Jurkat, Clone E6-1 (cell line): ENCODE measurements at places on chromosomes 11 and 22.
A peak's percentile ranks its signal among the peaks of the same experiment; 100 is the strongest.

- DNase-seq = no peak
Observed at GRCh38 chr11:9020916-9021315, 17.1 kb upstream of the NRIP3 start.

- DNase-seq = no peak
Observed at GRCh38 chr11:1271002-1271401, 38.4 kb downstream of the TOLLIP start.

GRCh38 chr22:21450858-21451353 lies 16.3 kb upstream of the TMEM191C start:
- DNase-seq = no peak

DNA sequence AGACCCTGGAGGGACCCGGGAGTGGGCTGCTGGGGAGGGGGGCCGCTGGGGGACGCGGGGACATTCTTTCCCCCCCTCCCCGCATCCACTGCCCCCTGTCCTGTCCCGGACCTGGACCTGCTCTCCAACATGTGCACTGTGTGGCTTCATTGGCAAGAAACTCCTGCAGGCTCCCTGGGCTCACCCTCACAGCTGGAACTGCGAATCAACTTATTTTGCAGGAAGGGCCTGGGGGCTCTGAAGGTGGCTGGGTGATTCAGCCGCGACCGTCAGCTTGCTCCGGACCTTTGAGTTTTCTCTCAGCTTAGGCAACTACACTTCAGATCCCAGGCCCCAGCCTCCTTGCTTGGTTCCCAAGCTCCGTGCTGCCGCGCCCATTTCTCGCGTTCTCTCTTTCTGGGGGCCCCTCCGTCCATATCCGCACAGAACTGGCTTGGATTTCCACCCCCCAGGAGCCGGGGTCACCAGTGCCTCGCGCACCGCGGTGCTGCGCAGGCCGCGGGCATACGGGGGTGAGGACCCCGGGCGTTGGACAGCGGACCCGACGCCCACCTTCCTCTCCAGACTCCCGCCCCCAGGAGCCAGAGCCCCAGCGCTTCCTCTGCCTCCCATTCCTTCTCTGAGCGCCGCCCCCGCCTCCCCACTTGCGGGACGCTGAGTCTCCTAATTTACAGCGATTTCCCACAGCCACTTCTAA lies 471 bp upstream of the AHNAK start:
- DNase-seq = no peak

GRCh38 chr11:49303080-49303479 lies 94.7 kb upstream of the FOLH1 start:
- DNase-seq = no peak

- no peak for DNase-seq
Observed at GRCh38 chr11:17405232-17406005, 17.0 kb upstream of the KCNJ11 start.

DNA sequence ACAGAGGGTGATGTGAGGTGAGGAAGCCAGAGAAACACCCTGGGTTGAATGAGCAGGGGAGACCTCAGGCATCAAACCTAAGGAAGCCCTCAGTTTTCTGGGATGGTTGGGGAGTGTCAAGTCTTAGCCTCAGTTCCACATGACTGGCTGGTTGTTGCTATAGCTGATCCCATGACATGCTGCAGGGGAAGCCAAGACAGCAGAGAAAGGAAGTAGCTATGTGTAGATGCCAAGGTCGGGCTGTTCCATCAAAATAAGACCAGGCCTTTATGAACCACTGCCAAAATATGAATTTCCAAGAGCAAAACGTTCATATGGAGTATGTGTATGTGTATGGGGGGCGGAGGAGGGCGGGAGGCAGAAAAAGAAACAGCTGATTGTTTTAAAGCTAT lies 11.6 kb downstream of the CD59 start:
- no peak for DNase-seq

- no peak for DNase-seq
Observed at GRCh38 chr11:75893251-75893650, 78.2 kb downstream of the UVRAG start.

DNA sequence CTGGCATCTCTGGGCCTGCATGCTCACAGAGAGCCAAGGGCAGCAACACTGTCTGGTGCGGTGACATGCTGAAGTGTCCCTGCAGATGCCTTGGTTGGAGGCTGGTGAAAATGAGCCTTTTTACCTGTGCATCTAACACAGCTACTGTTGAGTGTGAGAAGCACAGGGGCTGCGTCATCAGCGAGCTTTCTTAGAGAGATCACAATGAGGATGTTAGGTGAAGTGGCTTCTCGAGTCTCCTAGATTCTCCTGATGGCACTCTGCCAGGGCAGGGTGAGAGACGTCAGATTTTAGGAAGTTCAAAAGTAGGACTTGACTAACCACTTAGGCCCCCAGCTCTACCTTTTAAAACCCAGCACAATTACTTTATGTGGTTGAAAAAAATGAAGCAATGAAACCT lies 3.6 kb upstream of the SLC15A3 start:
- DNase-seq = no peak

DNA sequence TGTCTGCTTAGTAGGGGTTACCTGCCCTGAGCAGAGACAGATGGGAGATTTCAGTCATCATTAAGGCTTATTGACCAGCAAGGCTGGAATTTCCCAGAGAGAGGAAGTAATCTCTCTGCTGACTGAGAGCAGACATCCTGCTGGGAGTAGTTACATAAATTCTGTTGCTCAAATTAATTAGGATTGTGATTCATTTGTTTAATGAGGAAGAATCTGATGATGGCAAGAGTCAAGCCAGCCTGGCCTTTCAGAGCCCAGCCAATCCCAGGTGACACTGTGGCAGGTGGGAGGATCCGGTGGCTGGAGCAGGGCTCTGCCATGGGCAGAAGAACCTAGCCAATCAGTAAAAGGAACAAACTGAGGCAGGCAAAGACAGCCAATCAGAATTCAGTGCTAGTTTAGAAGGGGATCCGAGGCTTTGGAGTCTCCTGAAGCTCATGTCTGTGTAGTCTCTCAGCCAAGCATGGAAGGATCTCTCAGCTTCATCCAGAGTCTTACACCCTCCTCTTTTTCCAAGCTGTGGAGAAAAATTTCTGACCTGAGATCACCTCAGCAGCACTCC lies 61.2 kb upstream of the CHST1 start:
- DNase-seq = no peak

GRCh38 chr11:122046846-122047245 lies 69.2 kb downstream of the BLID start:
- no peak for DNase-seq

DNA sequence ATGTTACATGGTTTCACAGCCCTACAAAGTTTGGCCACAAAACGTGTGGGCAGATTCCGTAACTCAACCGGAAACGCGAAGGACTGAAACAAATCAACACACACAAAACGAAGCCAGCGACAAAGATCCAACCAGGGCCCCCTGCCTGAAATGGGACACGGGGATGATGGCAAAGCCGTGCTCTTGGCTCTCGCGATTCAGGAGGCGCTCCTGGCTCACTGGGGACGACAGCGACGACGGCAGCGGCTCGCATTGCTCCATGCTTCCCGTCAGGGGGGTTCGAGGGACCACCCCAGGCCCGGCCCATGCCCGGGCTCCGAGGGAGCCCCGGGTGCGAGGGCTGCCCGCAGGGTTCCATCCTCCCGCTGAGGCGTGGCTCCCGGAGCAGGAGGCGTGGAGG lies 4786.8 kb upstream of the OR11H1 start:
- DNase-seq = no peak

DNA sequence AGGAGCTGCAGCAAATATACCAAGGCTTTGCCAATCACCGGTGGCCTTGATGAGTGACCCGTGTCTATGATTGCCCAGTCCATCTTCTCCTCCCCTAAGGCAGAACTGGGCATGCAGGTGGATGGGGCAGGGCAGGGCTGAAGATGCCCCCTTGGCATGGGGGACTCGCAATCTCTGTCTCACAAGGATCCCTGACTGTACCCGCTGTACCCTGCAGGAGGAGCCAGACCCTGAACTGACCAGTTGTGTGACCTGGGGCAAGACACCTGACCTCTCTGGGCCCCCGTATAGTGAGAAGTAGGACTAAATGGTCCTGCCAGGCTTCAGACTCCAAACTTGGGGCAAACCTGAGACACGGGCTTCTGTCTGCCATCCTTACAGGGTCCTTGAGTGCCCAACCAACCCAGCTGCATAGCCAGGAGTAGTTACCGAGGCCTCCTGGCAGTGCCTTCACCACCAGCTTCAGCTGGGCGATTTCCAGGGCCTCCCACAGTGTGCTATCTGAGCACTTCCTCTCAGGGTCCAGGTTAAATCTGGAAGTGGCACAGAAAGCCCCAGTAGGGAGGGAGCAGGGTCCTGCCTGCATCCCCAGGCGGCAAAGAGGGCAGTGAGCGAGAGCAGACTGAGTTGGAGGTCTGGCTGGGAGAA lies 6.4 kb upstream of the KCNJ11 start:
- no peak for DNase-seq

- DNase-seq = no peak
Observed at GRCh38 chr11:67449116-67449844, 3.2 kb downstream of the GPR152 start.

- DNase-seq = peak; percentile 12
Observed at GRCh38 chr11:82174610-82175009, 559.1 kb downstream of the FAM181B start.

GRCh38 chr11:99020352-99021225 lies at the start of gene CNTN5:
Gene CNTN5, plus strand, starts transcription at chr11:99020949.
- DNase-seq = peak; percentile 1

DNA sequence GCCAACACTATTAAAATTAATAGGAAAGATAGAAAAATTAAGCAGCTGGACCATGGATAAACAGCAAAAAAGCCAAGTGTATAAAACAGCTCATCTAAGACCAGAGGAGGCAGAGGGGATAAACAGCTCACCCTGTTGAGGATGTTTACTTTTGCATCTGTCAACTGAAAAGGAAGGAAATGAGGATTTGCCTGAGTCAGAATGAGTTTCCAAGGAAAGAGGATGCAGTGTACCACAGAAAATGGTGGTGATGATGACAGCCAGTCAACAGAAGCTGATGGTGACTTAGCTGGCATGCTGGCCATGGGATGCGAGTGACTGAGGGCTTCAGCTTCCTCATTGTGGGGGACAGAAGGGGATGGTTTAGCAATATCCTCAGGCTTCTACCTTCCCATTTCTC lies 183.5 kb downstream of the KIRREL3 start:
- no peak for DNase-seq

DNA sequence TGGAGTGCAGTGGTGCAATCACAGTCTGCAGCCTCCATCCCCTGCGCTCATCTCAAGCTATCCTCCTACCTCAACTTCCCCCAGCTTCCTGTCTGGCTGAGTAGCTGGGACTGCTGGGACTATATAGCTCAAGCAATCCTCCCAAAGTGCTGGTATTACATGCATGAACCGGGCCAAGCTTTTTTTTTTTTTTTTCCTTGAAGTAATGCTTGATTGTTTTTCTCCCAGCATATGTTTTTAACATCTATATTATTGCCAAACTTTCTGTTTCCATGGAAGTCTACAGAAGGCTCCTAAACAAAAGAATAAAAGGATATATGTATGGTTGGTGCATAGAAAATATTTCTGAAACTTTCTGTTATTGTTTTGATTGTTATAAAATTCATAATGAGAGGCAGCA lies 853.6 kb downstream of the KCNA4 start:
- DNase-seq = no peak

- no peak for DNase-seq
Observed at GRCh38 chr11:6566704-6567370, 36.6 kb downstream of the RRP8 start.

DNA sequence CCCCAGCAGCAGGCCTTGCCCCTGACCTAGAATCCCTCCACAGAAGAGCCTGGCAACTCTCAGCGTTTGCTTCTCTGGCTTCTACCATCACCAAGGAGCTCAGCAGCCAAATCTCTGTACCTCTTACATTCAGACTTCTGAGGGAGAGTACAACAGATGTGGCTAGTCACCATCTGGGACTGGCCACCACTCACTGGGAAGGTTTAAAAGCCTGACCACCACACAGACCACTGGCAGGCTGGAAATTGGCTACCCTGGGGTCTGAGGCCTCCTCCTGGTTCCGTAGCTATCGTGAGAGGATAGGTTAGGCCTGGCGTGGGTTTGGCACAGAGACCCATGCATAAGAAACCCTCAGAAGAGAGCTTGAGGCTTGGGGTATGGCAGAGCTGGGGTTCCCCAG lies 478.5 kb upstream of the CADM1 start:
- DNase-seq = no peak

- no peak for DNase-seq
Observed at GRCh38 chr11:47372422-47372821, 5.9 kb downstream of the SPI1 start.

DNA sequence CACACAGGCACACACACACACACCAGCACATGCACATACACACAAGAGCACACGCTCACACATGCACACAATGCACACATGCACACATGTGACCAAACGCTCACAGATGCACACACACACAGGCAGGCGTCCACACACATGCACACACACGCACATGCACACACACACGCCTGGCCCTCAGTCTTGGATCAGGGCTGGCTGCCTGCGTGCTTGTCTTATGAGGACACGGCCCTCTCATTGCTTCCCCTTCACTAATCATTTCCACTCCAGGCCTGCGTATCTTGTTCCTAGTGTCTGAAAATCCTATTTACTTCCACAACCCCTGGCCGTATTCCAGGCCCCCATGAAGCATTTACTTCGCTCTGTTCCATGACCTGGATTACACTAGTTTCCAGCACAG lies 740.5 kb downstream of the BRD1 start:
- DNase-seq = no peak

DNA sequence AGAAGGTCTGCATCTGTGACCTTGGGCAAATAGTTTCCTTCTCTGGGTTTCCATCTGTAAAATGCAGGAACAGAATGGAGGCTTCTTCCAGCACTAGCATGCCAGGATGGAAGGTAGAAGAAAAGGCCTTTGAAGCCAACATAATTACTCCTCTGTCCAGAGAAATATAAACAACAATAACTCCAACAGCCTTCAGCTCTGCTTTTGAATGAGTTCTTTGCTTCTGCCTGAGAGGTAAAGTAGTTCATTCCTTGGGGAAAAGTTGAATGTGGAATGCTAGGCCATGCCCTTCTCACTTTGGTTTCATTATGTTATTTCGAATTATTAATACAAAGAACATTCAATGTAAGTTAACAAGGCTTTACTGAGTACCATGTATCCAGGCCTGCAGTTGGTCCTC lies 61.2 kb upstream of the BLID start:
- no peak for DNase-seq

DNA sequence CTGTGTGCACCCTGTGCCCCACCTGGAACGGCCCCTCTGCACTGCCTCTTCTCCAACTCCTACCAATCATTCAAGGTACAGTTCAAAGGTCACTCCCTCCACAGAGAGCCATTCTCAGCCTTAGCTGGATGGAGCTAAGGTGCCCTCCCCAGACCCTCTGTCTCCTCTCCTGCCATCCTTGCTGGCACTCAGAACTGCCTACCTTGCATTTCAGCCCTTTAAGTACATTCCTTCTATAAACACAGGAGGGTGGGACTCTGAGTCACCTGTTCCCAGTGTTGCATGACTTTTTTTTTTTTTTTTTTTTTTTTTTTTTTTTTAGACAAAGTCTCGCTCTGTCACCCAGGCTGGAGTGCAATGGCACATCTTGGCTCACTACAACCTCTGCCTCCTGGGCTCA lies 8.6 kb downstream of the TTLL1 start:
- no peak for DNase-seq
